Posterior cingulate gyrus (tissue), 11 donors: ENCODE measurements at places on chromosomes 3 and 15.

DNA sequence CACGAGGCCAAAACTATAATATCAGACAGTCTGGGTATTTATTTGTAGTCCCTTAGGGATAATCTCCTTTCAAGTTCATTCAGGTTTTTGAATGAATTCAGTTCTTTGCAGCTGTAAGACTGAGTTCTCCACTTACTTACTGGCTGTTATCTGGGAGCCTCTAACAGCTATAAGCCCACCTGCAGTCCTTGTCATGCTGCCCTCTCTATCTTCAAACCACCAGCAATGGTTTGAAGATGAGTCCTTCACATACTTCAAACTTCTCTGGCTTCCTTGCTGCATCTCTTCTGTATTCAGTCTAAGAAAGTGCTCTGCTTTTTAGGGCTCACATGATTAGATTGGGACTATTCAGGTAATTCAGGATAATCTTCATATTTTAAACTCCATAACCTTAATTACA, 154.5 kb upstream of the STT3B start:
- no peak for DNase-seq

DNA sequence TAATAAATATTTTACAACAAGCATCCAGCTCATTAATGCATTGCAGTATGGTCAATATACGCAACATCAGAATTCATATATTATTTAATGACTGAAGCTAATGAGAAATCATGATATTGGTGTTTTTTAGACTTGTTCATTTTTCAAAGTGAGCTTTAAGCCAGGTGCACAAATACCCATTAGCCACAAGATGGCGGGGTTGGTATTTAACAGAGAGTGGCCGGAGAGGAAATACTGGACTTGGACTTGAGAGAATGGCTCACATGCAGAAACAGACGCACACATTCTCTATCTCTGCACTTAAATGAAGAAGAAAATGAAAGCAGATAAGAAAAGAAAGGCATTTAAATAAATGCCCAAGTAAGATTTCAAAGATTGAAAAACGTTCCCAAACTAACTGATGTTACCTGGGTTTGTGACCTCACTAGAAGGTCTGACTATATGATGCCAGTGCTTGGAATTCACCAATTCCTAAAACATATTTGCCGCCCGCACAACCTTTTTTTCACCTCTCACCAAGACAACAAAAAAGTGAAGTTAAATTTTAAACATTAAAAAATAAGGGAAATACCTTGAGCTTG, 21.2 kb upstream of the CRBN start:
- no peak for DNase-seq

DNA sequence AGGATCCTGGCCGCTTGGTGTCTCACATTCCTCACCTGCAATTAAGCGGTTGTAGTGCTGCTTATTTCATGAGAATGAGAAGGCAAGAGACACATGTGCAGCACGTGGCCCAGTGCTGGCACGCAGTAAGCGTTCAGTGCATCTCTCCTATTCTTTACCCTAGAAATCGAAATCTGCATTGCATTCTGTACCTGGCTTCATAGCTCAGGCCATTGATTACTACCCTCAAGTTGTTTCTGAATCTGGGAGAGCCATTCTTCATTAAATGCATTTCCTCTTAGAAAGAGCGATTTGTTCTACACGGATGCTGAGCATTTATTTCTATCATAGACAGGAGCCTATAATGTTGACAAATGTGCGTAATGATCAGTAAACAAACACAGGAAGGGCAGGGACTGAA, 168.9 kb downstream of the MAGI1 start:
- DNase-seq: no peak

DNA sequence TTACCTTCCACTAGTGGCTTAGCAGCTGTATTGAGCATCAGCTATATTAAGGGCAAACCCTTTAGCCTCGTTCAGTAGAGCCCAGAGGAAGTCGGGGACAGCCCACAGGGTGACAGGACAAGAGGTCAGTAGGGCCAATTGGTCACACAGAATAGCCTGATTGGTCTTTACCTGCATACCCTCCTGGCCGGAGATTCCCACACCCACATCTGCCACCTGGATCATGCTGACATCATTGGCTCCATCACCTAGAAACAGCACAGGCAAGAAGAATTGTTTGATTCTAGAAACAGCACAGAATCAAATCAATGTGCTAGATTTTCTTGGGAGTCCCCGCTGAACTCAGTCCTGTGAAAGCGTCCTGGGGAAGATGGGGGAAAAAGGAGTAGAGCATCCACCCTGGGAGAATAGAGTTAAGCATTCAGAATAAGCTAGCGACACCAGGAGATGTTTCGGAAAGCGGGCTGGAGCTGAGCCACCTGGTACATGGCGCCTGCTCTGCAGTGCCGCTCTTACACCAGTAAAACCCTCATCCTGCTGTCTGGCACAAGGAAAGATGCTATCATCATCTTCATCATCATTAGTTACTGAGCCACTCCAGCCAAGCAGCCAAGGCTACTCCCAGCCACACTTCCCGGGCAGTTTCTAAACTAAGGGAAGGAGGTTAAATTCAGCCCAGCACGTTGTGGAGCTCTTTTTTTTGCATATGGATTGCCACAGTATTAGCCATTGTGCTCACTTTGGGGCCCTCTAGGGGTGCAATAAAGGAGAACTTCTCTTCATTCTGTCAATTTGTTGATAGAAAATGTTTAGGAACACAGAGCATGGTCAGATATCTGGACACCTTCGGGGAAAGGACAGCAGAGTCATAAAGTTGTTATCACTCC, 171.3 kb downstream of the ATP10A start:
- DNase-seq: no peak

- no peak for DNase-seq
These were observed 1.1 kb downstream of the MRPL47 start for GRCh38 chr3:179603321-179603720.

- no peak for DNase-seq
These were observed 46.0 kb downstream of the ANP32A start for GRCh38 chr15:68774521-68775235.

DNA sequence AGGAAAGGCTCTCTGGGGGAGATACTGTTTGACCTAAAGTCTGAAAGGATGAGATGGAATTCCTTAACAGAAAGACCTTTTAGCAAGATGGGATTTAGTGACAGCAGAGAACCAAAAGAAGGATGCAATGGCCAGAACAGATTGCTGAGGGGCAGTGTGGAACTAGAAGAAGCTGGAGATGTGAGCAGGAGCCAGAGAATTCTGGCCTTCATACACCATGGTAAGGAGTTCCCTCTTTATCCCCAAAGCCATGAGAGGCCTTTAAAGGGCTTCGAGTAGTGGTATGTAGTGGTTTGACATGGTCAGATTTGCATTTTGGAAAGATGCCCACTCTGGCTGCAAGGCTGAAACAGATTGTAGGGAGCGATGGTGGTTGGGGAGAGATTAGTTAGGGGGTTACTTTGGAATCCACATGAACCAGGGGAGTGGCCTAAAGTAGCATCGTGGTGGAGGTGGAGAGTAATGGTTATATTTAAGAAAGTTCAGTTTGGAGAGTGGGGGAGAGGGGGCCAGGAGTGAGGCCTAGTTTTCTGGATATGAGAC, 34.0 kb upstream of the NPHP3 start:
- DNase-seq: no peak

DNA sequence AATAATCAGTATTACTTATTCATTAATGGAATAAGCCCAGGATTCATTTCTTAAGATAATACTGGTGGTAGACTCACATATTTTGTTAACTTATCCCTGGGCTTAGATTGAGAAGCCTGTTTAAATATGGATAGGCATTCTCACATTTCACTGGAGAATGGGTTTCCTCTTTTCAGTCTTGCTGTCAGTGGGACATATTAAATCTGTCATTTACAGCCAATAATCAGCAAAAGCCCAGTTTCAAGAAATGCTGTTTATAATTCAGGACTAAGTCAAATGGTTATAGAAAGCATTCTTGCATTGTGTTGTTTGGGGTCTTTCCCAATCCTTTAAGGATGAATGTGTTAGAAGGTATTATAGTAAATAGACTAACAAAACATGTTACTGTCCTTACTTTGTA, 143.7 kb upstream of the NAALADL2 start:
- DNase-seq: no peak

DNA sequence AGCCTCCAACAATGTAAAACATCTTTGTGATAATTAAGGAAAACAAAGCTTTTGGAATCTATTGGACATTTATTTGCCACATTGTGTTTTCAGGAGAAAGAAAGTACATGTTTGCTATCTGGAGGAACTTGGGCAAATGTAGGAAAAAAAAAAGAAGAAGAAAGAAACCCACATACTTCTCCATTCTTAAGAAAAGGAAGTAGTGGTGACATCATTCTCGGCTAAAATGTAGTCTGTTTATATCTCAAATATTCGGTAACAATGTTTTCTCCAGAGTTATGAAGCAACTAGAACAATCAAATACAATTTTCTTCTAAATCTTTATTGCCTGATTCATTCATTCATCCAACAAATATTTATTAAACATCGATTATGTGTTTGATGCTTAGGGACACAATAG, 2.3 kb upstream of the TGFBR2 start:
- DNase-seq: no peak

GRCh38 chr15:71400294-71400693, 285.0 kb downstream of the THSD4 start:
- DNase-seq: no peak

- no peak for DNase-seq
These were observed 876.6 kb downstream of the TUSC7 start for GRCh38 chr3:117586161-117586560.
